ENCODE measurements at places on chromosomes 1 and 21.

DNA sequence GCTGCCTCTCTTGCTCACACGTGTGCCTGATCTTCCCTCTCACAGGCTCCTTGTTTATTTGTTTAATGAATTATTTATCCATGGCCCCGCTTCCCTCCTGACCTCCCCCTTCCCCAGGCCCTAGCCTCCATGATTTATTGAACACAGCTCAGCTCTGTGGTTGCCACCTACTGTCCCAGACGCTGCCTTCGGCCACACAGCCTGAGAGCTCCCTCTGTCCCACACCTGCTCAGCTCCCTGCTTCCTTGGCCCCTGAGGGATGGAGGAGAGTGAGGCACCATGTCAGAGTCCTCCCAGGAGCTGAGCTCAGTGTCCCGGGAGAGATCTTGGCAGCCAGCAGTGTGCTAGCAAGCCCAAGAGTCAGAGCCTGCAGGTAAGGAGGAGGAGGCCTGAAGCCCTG is 3.1 kb upstream of the EFNA3 start:
- no peak for DNase-seq

GRCh38 chr1:177859572-177859971 is 110.3 kb downstream of the SEC16B start:
- DNase-seq, result no peak

GRCh38 chr1:31843506-31843905 is 27.7 kb upstream of the SPOCD1 start:
- no peak for DNase-seq

DNA sequence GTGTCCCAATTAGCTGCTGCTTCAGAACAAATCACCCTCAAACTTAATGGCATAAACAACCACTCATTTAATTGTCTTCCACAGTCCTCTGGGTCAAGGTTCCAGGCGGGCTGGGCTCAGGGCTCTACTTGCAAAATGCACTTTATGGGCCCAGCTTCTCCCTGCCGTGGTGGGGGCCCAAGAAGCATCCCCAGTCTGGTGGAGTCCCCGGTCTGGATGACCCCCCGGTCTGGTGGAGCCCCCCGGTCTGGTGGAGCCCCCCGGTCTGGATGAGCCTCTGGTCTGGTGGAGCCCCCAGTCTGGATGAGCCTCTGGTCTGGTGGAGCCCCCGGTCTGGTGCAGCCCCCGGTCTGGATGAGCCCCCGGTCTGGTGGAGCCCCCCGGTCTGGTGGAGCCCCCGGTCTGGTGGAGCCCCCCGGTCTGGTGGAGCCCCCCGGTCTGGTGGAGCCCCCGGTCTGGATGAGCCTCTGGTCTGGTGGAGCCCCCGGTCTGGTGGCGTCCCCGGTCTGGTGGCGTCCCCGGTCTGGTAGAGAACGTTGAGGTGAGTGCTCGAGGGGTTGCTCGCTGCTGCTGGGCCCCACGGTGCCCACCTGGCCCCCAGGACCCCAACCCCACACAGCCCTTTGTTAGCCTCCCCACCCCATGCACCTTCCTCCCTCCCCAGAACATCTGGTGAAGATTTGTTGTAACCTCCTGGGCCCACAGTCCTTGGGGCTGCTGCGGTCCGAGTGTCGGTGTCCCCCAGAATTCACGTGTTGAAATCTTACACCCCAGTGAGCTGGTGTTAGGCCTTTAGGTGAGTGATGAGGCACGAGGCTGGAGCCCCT is 33.8 kb downstream of the POFUT2 start:
- DNase-seq, result no peak

DNA sequence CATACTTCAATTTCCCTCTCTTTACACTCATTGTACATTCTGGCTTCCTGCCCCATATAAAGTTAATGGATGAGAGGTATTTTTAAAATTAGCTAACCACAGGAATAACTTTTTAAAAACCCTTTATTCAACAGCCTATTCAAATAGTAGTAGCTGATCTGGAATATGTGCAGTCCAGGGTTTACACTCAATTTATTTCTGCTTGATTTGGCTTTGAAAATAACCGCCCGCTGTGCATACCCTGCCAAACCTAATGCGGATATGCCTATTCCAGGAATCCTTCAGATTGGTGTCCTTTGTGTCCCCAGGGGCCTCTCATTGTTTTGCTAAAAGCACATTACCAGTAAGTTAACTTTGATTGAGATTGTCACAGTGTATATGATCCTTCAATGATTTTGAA is 1686.2 kb downstream of the PLA2G4A start:
- DNase-seq, result no peak

DNA sequence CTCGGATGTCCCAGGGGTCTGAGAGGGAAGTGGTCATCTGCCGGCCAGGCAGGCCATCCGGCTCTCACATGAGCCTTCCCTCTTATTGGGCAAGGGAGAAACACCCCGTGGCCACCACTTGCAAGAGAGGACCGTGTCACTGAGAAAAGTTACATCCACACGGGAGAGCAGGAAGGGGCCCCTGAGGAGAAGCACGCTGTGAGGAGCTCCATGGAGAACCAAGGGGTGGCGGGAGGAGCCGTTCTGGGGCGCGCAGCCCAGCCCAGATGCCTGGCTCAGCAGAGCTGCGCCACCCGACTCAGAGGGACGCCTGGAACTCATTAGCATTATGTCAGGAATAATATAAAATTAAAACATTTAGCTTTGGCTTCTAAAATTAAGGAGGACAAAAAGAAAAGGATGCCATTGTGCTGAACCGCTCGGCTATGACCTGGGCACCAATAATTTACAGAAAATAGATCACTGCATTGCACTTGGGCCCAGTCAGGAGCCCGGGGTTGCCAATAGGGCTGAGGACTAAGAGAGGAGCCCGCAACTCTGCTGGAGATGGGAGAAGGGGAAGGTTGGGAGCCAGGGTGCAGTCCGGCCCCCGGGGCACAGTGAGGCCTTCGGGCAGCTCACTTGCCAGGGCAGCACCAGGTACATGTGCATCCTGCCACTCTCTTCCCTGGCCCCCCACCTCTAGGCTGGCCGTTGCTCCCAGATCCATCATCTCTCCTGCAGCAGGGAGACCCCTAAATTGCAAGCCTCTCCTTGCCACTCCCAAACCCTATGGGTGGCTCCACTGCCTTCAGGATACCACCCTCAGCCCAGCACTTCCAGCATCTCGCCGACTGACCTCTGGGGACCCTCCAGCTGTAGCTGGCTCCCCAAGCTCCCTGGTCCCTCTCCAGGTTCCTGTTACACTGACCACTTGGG is 84.8 kb downstream of the DMRTB1 start:
- DNase-seq, result no peak

GRCh38 chr1:30697571-30698376 is 25.6 kb downstream of the MATN1 start:
- no peak for DNase-seq

DNA sequence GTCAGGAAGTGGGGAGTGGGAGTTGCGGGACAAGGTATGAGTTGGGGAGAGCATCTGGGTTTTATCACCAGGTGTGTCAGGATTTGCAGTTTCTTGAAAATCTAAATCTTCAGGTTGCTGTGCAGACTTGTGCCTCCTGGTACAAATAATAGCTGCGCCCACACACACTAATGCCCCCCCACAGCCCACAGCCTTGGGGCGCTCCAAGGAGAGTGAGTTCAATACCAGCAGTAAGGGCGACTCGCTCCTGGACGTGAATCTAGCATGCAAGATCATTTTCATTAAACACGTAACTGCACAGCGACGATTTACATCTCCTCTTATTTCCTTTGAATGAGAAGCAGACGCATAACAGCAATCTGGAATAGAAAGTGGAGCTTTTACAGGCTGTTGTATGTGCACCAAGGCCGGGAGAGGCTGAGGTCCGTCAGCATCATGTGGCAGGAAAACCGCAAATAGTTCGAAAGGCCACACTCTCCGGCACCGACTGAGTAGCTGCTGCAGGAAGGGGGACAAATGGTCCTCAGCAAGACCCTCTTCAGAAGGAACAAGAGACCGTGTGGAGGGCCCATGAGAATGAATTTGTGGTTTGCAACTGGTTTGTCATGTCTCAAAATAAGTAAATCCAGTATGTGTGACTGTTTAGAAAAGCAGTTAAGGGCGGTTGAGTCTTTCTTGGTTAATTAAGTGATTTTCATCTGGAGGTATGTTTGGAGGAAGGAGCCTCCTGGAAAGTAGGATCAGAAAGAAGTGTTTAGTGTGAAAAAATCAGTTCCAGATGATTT is 439.5 kb downstream of the SMYD3 start:
- DNase-seq, result no peak

Data from anterior cingulate cortex (tissue), 58 donors.